ENCODE measurements at places on chromosomes 13 and 19. TPM values are rescaled to one million over a fixed set of nuclear protein-coding genes. Genes with fewer than 3 reads are reported as not detected.

- DNase-seq, result no peak
These were observed 45.7 kb upstream of the C1QTNF9 start for GRCh38 chr13:24263632-24264031.

DNA sequence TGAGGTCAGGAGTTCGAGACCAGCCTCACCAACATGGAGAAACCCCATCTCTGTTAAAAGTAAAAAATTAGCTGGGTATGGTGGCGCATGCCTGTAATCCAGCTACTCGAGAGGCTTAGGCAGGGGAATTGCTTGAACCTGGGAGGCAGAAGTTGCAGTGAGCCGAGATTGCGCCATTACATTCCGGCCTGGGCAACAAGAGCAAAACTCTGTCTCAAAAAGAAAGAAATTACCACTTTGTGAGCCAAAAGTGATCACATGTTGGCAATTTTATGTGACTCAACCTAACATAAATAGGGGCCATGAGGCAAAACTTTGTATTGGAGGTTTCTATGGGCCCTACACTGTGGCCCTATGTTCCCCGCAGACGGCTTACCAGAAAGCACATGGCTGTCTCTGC is 72.2 kb downstream of the MAP4K1 start:
- no peak for DNase-seq

DNA sequence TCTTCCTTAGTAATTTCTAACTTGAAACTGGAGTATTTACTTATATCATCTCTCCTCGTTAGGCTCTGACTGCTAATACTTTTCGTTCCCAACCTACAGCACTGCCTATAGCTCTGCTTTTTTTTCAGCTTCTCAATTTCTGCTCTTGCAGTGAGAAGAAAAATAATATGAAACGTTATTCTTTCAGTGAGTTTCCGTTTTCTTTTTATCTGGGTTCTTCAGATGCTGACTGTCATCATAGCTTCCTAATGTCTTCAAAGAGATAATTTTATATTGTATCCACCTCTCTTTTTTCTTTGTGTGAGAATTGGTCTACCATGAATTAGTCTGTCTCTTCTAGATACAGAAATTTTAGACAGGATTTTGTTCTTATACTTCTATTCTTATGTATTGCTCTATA is 454.9 kb downstream of the LMO7 start:
- DNase-seq, result no peak

The CEACAM1 gene
- total RNA-seq, result 2.2 TPM
